Ascending aorta (tissue), 2 donors: ENCODE measurements at places on chromosomes 2 and 18. TPM values are rescaled to one million over a fixed set of nuclear protein-coding genes. Genes with fewer than 3 reads are reported as not detected.

- DNase-seq = no peak
These were observed 57.1 kb upstream of the PKDCC start for GRCh38 chr2:41990688-41991087.

DNA sequence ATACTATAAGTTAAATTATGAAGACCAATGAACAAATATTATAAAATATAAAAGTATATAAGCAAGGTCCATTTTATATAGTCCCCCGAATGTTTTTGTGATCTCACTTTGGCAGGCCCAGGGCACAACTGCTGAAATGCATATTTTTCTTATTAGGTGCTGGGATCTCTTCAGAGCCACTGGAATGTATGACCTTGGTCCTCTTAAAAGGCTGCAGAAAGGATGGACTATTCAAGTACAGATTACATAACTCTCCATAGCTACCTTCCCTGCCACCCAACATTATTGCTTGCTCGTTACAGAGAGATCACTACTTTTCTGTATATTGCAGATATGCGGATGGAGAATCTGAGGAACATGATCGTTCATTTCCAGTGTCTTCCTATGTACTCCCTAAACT lies 925.6 kb upstream of the CELF4 start:
- no peak for DNase-seq

GRCh38 chr2:8118940-8119781 lies 562.7 kb upstream of the ID2 start:
- no peak for DNase-seq

- DNase-seq = no peak
These were observed 23.4 kb downstream of the METTL21A start for GRCh38 chr2:207601774-207602173.

- DNase-seq = no peak
These were observed 56.5 kb downstream of the TTC21B start for GRCh38 chr2:165897074-165897473.

DNA sequence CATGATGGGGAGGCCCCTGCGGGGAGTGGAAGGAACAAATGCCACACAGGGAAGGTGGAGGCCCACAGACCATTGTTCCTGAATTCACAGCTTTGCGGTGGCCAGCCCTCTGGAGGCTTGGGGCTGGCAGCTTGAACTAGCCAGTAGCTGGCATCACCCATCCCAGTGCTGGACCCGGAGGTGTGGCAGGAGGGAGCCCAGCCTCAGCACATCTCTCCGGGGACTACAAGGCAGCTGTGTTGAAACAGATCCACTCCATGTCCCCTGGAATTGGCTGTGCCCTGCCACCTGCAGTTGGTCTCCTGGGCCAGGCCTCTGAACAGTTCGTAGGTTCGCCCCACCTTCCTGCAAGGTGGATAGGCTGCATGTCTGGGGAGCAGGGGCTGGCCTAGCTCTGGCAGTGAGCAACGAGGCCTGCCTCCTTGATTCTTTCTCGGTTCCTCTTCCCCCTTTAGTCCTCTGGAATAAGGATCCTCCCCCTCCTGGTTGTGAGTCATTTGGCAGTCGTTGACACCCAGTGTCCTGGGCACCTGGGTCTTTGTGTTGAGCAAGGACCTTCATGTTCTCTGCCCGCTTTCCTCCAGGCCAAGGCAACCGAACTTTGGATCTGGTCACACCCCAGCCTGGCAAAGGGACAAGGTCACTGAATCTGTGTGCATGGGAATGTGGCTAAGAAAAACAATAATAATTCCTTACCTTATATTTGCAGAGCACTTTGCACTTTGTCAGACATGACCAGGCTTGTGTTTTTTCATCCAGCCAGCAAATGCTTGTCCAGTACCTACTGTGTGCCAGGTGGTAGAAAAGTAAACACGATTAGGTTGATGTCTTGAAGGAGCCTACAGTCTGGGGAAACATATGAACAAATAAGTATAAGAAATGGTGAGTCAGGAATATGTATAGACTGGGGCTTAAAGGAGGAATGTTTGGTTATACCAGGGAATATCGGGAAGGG lies 55.0 kb upstream of the MCFD2 start:
- peak; percentile 94 for DNase-seq

DNA sequence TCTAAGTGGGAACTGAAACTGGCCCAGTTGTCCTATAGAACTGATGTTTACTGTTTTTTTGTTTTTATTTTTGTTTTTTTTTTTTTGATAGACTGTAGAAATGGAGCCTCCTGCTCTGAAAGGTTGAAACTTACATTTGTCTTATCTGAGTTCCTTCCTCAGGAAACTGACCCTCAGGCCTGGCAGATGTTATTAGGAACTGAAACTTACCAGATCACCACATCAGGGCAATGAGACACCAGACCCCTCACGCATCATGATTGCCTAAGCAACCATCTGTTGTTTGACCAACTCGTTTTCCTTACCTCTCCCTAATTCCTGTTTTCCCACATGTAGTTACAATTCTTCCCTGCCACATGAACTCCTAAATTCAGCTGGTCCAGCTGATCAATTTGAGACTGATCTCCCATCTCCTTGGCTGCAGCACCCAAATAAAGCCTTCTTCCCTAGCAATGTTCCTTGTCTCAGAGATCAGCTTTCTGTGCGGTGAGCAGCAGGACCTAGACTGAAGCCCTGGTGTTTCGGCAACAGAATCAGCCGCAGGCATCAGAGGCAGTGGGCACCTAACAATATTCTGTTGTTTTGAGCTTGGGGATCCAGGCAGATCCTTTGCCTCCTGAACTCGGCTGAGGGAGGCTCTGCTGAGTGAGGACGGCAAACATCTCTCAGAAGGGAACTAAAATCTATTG lies 96.8 kb downstream of the MSH2 start:
- DNase-seq = no peak

- no peak for DNase-seq
These were observed 2.6 kb upstream of the MRPL19 start for GRCh38 chr2:75643980-75644379.

GRCh38 chr2:10289891-10290290 lies 12.8 kb upstream of the HPCAL1 start:
- DNase-seq = no peak

DNA sequence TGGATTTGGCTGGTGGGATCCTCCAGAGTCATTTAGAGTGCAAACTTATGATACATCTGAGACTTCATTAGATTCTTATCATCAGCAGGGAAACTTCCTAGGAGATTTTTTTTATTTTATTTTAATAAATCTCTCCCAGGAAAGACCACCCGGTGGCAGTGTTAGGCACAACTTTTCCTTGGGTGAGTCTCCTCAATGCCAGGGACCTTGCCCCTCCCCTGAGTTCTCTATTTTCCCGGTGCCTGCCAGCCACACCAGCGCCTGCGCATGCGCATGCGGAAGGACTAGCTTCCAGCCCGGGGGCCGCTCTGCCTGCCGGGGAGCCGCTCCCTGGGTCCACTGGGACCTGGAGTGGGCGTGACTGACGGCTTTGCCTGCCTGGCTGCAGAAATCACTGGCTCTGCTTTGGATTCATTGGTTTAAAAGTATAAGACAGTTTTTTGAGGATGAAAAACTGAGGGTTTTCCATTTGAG lies 86.6 kb downstream of the TMEM182 start:
- DNase-seq = no peak

DNA sequence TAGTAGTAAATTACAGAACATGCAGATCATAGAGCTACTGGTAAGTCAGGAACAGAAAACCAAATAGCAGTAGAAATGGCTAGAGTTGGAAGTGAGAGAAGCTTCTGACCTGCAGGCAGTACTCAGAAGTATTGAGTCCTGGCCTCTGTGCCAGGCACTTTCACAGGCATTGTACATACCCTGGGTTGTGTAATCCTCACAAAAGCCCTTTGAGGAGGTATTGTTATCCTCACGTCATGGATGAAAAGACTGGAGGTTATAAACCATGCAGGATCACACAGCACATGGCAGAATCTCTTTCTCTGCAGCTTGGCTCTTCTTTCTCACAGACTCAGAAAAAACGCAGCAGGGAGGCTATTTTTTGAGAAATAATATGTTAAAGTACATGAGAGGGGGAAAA lies 789.3 kb upstream of the FAM98A start:
- DNase-seq = no peak

DNA sequence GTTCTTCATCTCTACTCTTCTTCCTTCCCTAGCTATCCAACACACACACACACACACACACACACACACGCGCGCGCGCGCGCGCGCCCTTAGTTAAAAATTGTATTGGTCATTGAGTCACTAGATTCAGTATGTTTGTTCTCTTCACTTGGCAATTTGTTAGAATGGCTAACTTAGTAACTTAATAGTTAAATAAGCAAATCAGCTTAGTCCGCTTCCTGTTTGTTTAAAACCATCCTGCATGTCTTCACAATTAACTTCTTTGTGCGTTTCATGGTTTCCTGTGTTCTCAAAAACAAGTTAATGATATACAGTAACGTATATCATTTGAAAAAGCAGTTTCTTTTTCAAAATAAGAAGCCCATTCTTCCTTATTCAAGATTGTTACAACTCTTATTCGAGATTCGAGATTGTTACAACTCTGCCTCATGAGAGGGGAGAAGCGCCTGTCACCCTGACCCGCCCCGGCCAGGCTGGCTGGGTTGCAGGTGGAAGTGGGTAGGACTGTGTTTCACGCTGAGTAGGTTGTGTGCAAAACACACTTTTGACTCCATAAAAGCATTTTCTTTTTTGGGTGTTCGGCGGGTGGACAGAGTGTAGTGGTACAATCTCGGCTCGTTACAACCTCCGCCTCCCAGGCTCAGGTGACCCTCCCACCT lies 9.5 kb upstream of the CNNM3 start:
- no peak for DNase-seq

DNA sequence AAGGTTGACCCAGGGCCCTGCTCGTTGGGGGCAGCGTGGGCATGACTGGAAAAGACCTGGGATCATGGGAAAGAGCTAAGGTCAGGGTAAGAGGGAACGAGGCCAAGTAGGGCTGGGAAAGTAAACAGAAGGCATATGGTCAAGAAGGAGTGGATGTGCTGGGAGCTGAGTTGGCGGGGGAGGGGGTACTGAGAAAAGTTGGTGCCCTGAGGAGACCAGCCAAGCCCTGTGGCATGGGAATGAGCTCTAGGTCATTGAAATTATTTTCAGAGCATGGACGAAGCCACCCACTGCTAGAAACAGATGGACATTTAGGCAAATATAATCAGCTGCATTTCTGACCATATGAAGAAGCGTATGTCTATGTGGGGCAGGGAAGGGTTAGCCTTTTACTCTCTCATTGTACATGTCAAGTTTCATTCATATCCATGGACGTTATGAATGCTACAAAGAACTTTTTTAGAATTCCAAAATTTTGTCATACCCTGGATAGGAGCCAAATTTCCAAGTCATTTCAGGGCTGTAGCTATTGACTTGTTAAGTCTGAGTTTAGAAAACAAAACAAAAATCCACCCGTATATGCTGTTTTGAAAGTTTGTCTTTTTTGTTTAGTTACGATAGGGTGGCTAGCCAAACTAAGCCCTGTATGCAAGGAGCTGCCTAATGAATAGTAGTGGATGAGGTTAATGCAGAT lies 19.1 kb downstream of the MAPRE2 start:
- no peak for DNase-seq

DNA sequence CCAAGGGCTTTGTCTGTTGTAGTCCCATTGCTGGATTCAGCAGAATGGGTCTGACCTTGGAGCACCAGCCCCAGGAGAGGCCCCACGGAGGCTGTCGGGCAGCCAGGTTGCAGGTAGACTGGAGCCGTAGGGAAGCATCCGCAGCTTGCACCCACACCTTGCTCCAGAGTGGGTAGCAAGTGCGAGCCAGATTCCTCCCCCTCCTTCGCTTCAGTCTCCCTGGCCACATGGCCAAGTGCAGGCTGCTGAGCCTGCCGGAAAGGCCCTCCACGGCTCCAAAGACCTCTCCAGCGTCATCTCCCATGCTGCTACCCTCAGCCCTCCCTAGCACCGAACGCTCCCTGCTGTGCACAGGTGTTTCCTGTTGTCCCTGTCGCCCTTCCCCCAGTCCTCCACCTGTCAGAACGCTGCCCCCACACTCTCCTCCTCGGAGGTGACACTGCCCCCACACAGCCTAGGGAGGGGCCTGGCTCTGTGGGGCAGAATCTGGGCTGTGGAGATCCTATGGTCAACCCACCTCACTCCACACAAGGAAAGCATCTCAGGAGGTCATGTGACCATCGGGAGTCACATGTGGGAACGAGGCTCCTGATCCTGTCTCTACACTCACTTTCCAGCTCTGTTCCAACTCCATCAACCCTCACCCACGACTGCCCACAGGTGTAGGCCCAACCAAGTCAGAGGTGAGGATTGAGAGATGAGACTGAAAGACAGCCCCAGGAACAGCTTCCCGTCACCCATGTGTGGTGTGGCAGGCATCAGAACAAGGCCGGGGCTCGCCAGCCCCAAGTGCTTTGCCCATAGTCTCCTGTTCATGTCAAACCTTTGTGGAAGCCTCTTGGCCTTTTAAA lies 8.3 kb downstream of the KCNF1 start:
- no peak for DNase-seq

GRCh38 chr2:47999512-47999911 lies 93.2 kb upstream of the FBXO11 start:
- no peak for DNase-seq

- DNase-seq = no peak
These were observed 2.8 kb downstream of the CNDP2 start for GRCh38 chr18:74498712-74499627.

MAPK4 gene
- total RNA-seq = 1.2 TPM

SLC4A3 gene
- total RNA-seq = 1.8 TPM

SULT1C4 gene
- 11.0 TPM for total RNA-seq

DLX1 gene
- not detected for total RNA-seq

GREB1L gene
- total RNA-seq = 2.2 TPM

CSRNP3 gene
- 2.8 TPM for total RNA-seq

CYRIA gene
- total RNA-seq = 7.1 TPM

TTN gene
- total RNA-seq = 7.6 TPM

EIF4E2 gene
- 16.7 TPM for total RNA-seq

TXNL4A gene
- 16.5 TPM for total RNA-seq
